ENCODE measurements at places on chromosomes 3 and 15.

DNA sequence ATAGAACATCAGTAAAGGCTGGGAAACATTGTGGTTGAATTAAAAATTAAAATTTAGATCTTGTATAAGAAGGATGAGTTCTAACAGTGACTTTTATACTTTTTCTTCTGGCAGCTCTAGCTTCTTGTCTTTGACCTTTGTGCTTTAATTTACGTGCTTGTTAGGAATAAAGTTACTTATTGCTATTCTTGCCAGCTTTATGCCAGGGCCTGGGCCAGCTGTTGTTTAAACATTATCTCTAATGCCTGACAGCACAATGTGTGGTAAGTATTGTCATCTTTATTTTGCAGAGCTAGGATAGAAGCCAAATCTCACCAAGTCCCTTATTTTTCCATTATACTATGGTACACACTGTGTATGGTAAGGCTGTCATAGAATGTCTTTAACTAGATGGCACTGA lies 766.7 kb upstream of the GOLIM4 start:
- DNase-seq, result peak; percentile 77

- no peak for DNase-seq
Measured at GRCh38 chr3:123682781-123683504, 98.1 kb upstream of the HACD2 start.

- no peak for DNase-seq
Measured at GRCh38 chr3:46183330-46183729, 24.8 kb downstream of the CCR1 start.

GRCh38 chr3:151675858-151676615 lies 57.7 kb upstream of the AADACL2 start:
- no peak for DNase-seq
